M059J (cell line): ENCODE measurements at places on chromosomes 1 and 21. TPM values are rescaled to one million over a fixed set of nuclear protein-coding genes. Genes with fewer than 3 reads are reported as not detected.

DNA sequence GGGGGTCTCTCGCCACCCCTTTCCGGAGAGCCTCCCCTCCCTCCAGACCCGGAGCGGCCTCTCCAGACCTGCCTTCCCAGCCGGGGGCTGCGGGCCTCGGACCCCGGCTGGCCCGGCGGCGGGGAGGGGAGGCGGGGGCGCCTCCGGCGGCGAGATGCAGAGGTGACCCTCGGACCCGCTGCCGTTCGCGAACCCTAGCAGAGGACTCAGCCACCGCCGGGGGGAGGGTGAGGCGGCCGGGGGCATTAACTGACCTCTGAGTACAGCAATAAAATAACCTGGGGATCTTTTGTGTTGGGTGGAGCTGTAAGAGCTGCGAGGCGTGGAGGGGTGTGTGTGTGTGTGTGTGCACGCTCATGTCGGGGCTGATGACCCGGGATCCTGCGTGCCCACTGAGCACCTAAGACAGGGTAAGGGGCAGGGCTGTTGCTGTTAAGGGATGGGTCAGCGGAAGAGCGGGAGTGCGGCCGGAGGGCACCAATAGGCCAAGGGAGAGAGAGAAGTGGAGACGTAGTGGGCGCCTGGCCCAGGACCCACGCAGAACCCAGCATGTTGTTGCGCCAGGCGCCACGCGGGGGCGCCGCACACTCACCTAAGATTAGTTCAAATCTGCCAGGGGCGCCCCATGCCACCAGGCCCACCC lies 6.3 kb downstream of the HAPLN2 start:
- peak; percentile 28 for DNase-seq

DNA sequence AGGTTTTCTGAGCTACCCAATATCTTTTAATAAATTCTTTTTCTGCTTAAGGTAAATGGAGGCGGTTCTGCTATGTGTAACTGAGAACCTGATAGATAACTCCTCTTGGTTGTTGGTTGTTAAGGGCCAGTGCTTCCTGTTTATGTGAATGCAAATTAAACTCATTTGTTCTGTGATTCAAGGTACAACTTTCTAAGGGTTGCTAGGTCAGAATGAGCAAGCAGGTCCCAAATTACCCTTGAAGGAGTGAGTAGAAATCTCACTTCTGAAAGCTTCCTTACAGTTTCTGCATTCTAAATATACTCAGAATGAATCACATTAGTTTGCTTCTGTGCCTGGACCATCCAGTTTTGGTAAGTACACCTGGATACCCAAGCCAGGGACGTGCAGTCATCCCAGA lies 15.5 kb upstream of the FAM78B start:
- no peak for DNase-seq

Gene CLEC20A
- total RNA-seq, result not detected in 2 replicates

DNA sequence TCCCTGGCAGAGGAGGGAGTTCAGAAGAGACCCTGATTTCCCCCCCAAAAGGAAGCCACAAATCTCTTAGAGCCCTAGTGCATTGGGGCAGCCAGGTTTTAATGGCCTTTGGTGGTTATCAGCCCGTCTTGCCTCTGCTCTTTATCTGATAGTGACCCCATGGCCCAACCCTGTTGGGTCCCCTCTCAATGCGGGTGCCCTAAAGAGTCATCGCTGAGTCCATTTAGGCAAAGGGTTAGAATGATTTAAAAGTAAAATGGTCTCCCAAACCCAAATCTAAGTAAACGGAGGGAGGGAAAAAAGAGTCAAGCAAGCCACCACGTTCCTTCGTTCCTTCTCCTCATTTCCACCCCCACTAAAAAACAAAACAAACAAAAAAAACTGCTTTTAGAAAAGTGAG lies 164.0 kb downstream of the RUNX1 start:
- peak; percentile 56 for DNase-seq

DNA sequence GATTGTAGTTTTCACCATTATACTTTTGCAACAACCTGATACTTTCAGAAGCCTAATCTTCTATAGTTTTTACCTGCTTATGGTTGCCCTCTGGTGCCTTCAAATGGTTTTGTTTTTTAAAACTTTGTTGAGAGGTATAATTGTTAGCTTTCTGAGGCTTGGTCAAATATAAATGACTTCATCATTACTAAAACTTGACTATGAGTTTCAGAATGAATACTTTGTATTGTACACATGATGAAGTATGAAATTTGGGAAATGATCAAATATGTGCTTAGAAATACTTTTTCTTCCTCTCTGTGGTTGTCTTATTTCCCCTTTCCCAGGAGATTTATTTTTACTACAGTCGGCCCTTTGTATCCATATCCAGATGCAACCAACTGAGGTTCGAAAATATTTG lies 151.8 kb upstream of the B3GALT2 start:
- DNase-seq, result peak; percentile 36

GRCh38 chr1:162736184-162736583 lies 54.3 kb upstream of the HSD17B7 start:
- DNase-seq, result no peak

Gene SYT11
- total RNA-seq, result 12.0 and 15.8 TPM in 2 replicates

DNA sequence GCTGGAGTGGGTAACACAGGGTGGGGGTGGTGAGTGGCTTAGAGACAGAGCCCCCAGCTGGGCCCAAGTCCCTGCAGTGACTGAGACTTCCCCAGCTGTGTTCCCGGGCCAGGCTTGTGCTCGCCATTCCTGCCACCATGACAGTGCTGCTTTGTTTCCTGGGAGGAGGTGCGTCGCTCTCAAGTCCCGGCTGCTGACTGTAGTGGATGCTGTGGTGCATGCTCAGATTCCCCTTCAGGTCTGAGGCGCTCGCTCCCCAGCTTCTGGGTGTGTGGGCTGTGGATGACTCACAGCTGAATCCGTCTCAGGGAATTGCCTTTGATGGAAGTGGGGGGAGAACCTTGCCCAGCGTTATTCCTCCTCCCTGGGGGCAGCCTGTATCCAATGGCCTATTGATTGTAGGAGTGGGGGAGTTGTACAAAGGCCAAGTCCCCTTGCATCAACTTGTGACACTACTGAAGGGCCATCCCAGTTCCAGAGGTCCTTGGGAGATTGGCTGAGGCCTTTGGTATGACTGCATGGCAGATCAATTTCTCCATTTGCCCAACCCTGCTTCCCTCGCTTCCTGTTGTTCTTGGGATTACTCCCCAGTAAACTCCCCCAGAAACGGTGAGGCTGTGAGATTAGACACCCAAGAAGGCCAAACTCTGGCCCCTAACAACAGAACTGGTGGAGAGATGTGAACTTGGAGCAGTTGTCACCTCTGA lies 17.8 kb upstream of the POU3F1 start:
- DNase-seq, result peak; percentile 84

Gene APCS
- total RNA-seq, result not detected in 2 replicates

Gene TSPEAR
- not detected in 2 replicates for total RNA-seq

DNA sequence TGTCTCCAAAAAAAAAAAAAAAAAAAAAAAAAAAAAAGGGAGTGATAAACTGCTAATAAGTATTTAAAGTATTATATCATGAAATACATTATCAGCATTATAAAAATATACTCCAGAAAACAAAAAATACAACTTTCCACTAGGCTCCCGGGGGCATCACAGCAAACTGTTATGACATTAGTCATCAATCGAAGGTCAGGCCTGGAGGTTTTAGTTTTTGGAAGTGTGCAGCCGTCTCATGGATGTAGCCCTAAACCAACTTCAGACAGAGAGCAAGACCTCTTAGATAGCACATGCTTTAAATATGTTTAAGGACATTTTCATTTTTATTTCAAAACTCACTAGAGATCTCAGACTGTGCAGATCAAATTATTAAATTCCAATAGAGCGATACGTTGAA lies 106.3 kb downstream of the RERE start:
- peak; percentile 31 for DNase-seq

Gene SETD4
- total RNA-seq, result 16.7 and 20.1 TPM in 2 replicates

DNA sequence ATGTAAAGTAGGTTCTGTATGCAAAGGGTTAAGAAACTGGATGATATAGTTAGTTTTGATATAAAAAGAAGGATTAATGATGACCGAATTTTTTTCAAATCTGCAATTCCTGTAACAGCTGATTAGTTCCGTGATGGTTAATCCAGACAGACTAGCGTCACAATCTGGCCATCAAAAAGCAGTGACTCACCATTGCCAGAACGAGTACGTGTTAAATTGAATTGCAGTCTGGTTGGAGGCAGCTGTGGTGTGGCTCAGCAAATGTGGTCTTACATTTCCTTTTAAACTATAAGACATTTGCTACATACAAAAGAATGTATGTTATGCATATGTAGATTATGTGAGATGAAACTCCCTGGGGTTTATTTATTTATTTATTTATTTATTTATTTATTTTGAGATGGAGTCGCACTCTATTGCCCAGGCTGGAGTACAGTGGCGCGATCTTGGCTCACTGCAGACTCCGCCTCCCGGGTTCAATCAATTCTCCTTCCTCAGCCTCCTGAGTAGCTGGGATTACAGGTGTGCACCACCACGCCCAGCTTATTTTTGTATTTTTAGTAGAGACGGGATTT lies 139.8 kb downstream of the RYR2 start:
- DNase-seq, result peak; percentile 31

DNA sequence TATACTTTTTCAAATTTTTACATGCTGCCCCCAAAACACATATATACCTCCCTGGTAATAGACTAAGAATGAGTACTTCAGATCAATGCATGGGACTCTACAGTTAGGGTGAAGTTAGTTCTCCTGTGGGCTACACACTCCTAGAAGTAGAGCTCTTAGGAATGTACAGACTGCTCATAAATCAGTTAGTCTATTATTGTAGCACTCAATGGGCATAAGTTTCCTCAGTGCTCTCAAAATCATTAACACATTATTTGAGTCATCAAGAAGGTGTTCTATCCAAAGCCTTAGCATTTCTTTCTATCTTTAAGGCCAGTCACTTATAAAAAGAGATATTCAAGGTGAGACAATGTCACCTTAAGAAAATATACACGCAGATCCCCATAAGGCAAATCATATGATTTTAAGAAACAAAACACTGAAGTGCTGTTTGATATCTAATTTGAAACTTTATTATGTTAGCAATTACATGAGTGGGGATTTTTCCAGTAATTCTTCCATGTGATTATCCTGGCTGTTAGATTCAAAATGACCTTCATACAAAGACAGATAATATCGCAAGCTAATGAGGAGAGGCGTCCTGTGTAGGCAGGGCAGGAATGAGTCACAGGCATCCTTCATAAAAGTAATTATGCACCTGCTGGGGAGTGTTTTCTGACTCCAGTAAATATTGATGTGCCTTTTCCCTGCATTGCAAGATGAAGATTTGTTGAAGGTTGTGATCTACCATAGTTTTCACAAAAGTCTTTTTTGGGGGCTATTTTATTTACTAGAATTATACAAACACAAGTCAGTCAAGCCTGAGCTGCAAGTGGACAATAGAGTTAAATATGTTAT lies 167.2 kb upstream of the ATP1B1 start:
- no peak for DNase-seq

GRCh38 chr1:245179706-245180105 lies 24.9 kb downstream of the KIF26B start:
- DNase-seq, result no peak

DNA sequence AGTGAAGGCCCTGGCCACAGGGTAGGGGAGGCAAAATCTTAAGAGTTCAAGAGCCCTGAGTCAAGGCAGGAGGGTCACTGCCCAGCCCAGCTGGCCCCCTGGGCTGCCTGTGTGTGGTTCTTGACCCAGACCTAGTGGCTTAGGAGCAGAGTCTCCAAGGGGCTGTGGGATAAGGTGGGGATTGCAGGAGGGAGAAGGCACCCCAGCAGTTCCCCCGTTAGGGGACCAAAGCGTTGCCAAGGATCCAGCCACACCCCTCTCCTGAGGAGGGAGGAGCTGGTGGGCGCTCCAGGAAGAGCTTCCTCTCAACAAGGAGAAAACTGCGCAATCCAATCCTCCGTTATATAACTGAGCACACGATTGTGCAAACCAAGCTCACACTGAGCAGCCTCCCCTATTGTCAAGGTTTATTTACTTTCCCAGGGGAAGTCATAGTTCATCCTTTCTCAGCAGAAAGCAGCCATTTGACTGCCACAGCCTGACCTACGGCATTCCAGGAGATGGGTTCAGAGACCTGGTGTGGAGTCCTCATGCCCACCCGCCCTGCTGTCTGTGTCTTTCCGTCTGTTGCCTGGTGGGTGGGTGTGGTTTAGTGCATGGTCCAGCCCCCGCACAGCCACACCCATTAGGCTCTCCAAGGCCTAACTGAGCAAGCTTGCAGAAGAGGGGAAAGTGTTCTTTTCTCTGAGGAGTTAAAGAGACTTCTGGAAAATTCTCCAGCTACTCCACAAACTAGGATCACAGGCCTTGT lies 3.5 kb downstream of the EPHX1 start:
- no peak for DNase-seq

Gene ERG
- total RNA-seq, result 0.10 TPM in 1 of 2 replicates, not detected in the other

Gene TMPRSS3
- 0.27 TPM in 1 of 2 replicates, not detected in the other for total RNA-seq

DNA sequence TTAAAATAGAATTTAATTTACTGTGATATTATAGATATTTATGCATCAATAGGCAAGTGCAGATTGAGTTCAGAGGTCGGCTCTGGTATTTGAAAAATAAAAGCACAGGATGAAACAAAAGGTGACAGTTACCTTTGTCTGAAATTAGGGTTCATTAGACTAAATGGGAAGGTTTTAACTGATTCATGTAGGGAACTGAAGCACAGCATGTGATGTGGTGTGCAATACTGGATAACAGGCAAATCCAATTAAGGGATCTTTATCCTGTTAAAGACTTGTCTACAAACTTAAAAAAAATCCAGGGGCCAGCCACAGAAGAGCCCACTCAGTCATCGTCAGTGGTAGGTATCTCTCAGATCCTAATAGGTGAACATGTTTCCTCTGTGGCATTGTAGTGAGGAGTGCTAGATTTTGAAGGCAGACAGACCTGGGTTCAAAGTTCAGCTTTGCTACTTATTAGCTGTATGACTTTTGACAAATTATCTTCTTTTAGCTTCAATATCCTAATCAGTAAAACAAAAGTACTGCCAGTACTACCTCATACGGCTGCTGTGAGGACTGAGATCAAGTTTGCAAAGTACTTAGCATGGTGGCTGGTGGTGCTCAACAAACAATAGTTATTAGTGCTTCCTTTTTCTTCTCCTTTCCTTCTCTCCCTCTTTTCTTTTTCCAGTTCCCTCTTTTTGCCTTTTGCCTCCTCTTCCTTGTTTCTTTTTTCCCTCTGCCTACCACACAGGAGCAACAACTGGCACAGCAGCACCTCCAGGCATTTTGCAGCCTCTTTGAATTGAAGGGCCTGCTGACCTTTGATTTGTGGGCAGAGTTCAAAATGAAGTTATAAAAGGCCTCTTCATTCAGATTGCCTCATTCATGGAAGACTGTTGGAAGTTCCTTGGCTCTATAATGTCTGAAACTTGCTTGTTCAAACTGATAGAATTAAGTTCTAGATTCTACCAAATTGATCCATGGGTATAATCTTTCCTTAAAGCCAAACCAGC lies 44.9 kb upstream of the FOXD3 start:
- DNase-seq, result no peak

- DNase-seq, result peak; percentile 95
These were observed 7.4 kb downstream of the SOX13 start for GRCh38 chr1:204080163-204080903.

GRCh38 chr1:6121021-6121421 lies 59.1 kb downstream of the CHD5 start:
- DNase-seq, result no peak

Gene ACTN2
- 0.02 TPM in 1 of 2 replicates, not detected in the other for total RNA-seq
